ENCODE measurements at places on chromosomes 16 and 17. TPM values are rescaled to one million over a fixed set of nuclear protein-coding genes. Genes with fewer than 3 reads are reported as not detected.

GRCh38 chr17:17812211-17813054, 24.4 kb downstream of the SREBF1 start:
- peak; percentile 85 for DNase-seq
- H3K36me3 ChIP-seq: peaks cover 3% of the 10 kb centered on the region
- peak overlapping the region; percentile 17 for H3K27ac ChIP-seq
- H3K27me3 ChIP-seq: no peaks in the 10 kb centered on the region

- H3K4me1 ChIP-seq: no peaks in the 10 kb centered on the region
- peaks cover 9% of the 10 kb centered on the region for H3K36me3 ChIP-seq
- DNase-seq: peak; percentile 48
- no peak overlapping the region for H3K27ac ChIP-seq
Observed at GRCh38 chr17:57671667-57672632, 73.1 kb downstream of the CCDC182 start.

- DNase-seq: no peak
- peaks cover 14% of the 10 kb centered on the region for H3K4me1 ChIP-seq
- no peak overlapping the region for H3K4me3 ChIP-seq
- H3K27me3 ChIP-seq: peaks cover 64% of the 10 kb centered on the region
Observed at GRCh38 chr17:8072341-8072728, 15.2 kb downstream of the ALOX12B start.

Gene LGALS9B
- not detected for total RNA-seq

Gene SPHK1
- 22.5 TPM for total RNA-seq
